ENCODE measurements at places on chromosomes 5 and 9.
A peak's percentile ranks its signal among the peaks of the same experiment; 100 is the strongest.

- DNase-seq, result no peak
Observed at GRCh38 chr5:159403906-159404681, 73.8 kb upstream of the IL12B start.

DNA sequence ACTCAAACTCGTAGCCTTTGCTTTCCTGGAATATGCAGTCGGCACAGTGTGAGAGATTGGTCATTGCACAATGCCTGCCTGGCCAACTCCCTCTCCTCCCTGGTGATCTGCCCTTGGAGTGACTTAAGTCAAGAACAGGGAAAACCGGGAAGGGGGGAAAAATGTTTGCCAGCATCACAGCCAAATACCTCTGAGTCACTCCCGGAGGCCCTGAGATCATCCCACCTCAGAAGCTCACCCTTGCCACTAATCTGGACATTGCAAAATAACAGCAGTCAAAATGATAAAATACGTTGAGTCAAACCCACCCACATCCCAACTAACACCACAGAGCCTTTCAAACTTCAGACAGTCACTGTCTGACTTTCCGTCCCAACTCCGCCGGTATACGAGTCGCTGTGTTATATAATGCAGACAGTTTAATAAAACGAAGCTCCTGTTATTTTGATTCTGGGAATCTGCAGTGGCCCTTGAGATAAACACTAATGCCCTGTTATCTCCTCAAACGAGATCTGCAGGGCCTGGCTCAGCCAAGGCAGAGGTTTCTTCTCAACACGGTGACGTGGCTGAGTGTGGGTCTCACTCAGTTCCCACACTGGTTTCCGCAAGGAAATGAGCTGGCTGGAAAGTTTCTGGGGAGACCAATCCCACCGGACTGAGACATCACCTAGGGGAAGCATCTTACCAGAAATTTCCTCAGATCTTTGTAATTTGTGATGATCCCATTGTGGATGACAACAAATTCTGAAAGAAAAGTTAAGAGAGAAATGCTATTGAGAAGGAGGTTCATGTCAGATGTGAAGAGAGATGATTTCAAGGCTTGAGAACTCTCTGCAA, 22.1 kb downstream of the GFPT2 start:
- peak; percentile 97 for DNase-seq

DNA sequence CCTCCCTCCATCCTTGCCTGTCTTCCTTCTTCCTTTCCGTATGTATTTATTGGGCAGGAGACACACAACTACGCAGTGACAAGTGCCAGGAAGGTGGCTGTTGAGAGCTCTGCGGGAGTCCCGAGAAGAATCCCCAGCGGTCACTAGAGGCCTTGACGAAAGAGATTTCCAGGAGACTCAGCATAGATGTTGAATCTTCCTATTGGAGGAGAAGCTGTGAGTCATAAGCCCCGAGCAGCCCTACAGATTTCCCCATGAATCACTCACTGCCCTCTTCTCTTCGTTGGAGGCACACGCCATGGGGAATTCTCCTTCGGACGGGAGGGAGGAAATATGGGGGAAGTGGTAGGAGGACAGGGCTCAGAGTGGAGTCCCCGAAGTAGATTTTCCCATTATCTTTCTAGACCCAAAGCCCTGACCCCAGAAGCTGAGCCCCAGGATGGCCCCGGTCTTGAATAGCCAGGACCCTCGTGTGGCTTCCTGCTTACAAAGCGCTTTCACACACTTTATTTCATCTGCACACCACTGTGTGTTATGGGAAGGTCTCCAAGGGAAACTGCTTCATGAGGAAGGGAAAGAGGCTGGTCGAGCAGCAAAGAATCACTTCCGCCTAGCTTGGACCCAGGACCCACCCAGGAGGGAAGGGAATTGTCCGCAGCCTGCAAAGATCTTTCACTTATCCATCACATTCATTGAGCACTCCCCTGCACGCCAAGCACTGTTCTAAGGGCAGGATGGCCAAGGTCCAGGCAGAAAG, 12.7 kb downstream of the DUSP1 start:
- DNase-seq, result peak; percentile 97

GRCh38 chr9:133927041-133927440, 65.1 kb downstream of the VAV2 start:
- no peak for DNase-seq

- DNase-seq, result no peak
Observed at GRCh38 chr9:109166171-109166770, 778 bp downstream of the FRRS1L start.

DNA sequence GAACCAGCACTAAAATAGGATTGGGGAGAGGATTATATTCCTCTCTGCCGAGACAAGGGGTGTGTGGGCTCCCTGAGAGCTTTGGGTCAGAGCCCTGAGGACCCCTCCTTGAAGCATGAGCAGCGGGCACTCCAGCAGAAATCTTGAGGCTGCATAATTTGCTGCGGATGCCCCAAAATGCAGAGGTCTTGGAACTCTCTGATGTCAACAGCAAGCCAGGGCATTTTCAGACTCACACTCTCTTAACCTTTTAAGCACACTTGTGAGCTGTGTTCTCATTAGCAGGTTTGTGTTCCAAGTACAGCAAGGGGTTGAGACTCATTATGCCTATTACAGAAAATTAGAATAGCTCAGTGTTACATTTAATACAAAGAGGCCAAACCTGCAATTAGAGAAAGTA, 513.0 kb upstream of the ADAMTS16 start:
- DNase-seq, result no peak

- no peak for DNase-seq
Observed at GRCh38 chr5:143055596-143056338, 285.6 kb downstream of the ARHGAP26 start.

- DNase-seq, result no peak
Observed at GRCh38 chr5:158813275-158813674, 286.4 kb downstream of the EBF1 start.
